ENCODE measurements at places on chromosomes 13 and 19. TPM values are rescaled to one million over a fixed set of nuclear protein-coding genes. Genes with fewer than 3 reads are reported as not detected.

DNA sequence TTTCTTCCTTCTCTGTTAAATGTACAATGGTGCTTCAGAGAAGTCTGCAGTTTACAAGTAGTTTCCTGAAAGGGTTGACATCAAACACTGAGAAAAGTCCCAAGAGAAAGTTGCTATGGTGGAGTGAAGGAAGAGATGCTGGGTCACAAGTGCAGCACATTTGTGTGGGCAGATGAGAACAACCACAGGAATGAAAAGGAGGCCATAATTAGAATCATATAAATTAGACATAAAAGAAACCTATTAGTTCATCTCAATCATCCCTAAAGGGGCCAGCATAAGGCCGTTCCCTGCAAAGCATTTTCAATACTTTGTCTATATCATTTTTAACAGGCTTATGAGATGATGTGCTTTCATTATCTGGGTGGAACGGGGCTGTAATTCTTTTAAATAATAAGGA lies 359.2 kb downstream of the IRS2 start:
- H3K27ac ChIP-seq = no peak overlapping the region
- H3K4me3 ChIP-seq = no peak overlapping the region
- no peaks in the 10 kb centered on the region for H3K27me3 ChIP-seq
- H3K4me1 ChIP-seq = no peaks in the 10 kb centered on the region
- no peaks in the 10 kb centered on the region for H3K36me3 ChIP-seq

GRCh38 chr13:108932196-108932595 lies 302.8 kb downstream of the MYO16 start:
- no peaks in the 10 kb centered on the region for H3K27me3 ChIP-seq
- H3K4me1 ChIP-seq = no peaks in the 10 kb centered on the region
- DNase-seq = no peak
- no peak overlapping the region for H3K27ac ChIP-seq
- H3K4me3 ChIP-seq = no peak overlapping the region

GRCh38 chr13:22369840-22370239 lies 699.0 kb downstream of the FGF9 start:
- no peaks in the 10 kb centered on the region for H3K36me3 ChIP-seq
- DNase-seq = no peak
- H3K27me3 ChIP-seq = no peaks in the 10 kb centered on the region

GRCh38 chr19:13255041-13255718 lies 105.0 kb downstream of the IER2 start:
- H3K27me3 ChIP-seq = no peaks in the 10 kb centered on the region
- H3K4me1 ChIP-seq = no peaks in the 10 kb centered on the region
- no peak overlapping the region for H3K4me3 ChIP-seq
- H3K27ac ChIP-seq = no peak overlapping the region
- no peaks in the 10 kb centered on the region for H3K36me3 ChIP-seq
- DNase-seq = no peak

- H3K4me1 ChIP-seq = no peaks in the 10 kb centered on the region
- no peak for DNase-seq
- H3K27me3 ChIP-seq = no peaks in the 10 kb centered on the region
- H3K27ac ChIP-seq = no peak overlapping the region
- no peak overlapping the region for H3K4me3 ChIP-seq
Observed at GRCh38 chr13:29884671-29885430, 34.4 kb upstream of the UBL3 start.

GRCh38 chr19:55495646-55496349 lies 7.6 kb downstream of the SSC5D start:
- no peaks in the 10 kb centered on the region for H3K36me3 ChIP-seq
- no peak overlapping the region for H3K4me3 ChIP-seq
- H3K27me3 ChIP-seq = no peaks in the 10 kb centered on the region
- no peak overlapping the region for H3K27ac ChIP-seq

GRCh38 chr19:14305706-14306105 lies 75.5 kb upstream of the ADGRE5 start:
- DNase-seq = no peak
- no peaks in the 10 kb centered on the region for H3K36me3 ChIP-seq
- no peak overlapping the region for H3K4me3 ChIP-seq
- H3K27me3 ChIP-seq = no peaks in the 10 kb centered on the region

GRCh38 chr13:20412691-20413355 lies 112.8 kb downstream of the CRYL1 start:
- H3K4me3 ChIP-seq = no peak overlapping the region
- DNase-seq = no peak
- H3K27ac ChIP-seq = no peak overlapping the region
- no peaks in the 10 kb centered on the region for H3K4me1 ChIP-seq
- H3K36me3 ChIP-seq = no peaks in the 10 kb centered on the region
- H3K27me3 ChIP-seq = no peaks in the 10 kb centered on the region

DNA sequence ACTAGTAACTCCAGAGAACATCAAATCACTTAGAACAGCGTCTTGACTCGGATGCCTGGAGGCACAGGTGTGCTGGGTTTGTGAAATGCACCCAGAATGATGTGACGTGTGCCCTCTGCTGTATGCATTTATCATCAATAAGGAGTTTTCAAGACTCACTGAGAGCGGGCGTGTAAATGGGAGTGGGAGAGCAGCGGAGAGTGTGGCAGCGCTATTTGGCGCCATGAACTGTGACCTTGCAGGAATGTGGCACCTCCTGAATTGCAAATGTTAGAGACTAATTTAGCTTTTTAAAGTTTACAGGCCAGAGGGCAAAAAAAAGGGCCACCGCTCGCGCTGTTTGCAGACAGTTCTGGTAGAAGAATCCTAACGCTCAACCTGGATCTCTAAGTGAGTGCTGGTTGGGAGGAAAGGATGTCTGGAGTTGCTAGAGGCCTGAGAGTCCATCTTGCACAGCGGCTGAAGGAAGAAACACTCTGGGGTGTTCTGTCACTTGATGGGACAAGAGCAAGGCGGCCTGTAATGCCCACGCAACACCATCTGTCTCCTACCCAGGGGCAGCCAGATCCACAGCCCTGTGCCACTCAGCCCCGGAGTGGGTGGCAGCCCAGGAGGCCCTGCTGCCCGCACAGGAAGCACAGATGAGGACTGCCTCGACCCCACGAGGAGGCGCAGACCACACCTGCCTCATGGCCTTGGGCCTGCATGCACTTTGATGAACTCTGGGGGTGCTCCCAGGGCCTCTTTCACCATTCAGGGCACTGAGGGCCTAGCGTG lies 19.7 kb downstream of the RANBP3 start:
- no peaks in the 10 kb centered on the region for H3K36me3 ChIP-seq
- H3K4me1 ChIP-seq = peaks cover 72% of the 10 kb centered on the region
- no peak overlapping the region for H3K27ac ChIP-seq
- no peak for DNase-seq
- no peak overlapping the region for H3K4me3 ChIP-seq
- H3K27me3 ChIP-seq = no peaks in the 10 kb centered on the region

DNA sequence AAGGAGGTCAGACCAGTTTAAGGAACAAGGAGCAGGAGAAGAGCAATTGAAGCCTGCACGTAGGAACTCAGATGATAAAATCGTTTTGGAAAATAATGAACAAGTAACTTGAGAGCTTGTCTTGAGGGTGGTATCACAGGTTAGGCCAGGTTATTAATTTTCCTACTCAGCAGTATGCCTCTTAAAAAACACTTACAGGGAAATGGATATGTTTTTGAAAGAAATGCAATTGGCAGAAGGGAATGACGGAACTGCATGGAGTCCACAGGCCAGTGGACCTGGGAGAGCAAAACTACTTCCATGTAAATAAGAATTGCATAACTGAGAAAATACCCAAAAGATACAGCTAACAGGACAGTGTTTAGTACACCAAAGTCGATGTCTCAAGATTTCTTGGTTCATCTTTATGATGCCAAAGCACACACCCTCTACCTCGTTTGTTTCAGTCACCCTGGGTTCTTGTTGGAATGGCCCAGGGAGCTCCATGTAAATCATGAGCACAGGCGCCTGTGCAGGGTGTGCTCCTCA lies 35.2 kb downstream of the MBNL2 start:
- no peak for DNase-seq
- peaks cover 95% of the 10 kb centered on the region for H3K4me1 ChIP-seq
- H3K36me3 ChIP-seq = no peaks in the 10 kb centered on the region
- H3K27ac ChIP-seq = peak overlapping the region; percentile 87
- H3K27me3 ChIP-seq = no peaks in the 10 kb centered on the region
- no peak overlapping the region for H3K4me3 ChIP-seq

- DNase-seq = no peak
- H3K27me3 ChIP-seq = no peaks in the 10 kb centered on the region
- no peaks in the 10 kb centered on the region for H3K36me3 ChIP-seq
- no peaks in the 10 kb centered on the region for H3K4me1 ChIP-seq
- no peak overlapping the region for H3K4me3 ChIP-seq
Observed at GRCh38 chr13:33375421-33375820, 89.9 kb upstream of the STARD13 start.

GRCh38 chr13:37187105-37187504 lies 81.6 kb upstream of the CSNK1A1L start:
- no peak overlapping the region for H3K4me3 ChIP-seq
- H3K27ac ChIP-seq = no peak overlapping the region
- no peak for DNase-seq
- no peaks in the 10 kb centered on the region for H3K4me1 ChIP-seq
- no peaks in the 10 kb centered on the region for H3K36me3 ChIP-seq

DNA sequence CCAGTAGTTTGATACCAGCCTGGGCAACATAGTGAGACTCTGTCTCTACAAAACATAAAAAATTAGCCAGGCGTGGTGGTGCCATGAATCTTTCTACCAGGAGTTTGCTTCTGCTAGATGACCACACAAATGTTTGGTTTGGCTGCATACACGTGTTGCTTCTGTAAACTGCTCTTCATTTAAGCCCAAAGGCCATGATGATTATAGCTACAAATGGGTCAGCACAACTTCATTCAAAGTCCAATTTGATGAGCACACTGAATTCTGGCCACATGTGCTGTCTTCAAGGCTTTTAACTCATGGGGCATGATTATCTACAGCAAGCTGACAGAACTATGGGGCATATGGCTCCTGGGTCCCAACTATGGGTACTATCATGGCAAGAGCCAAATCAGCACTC lies 46.3 kb upstream of the DCT start:
- H3K4me1 ChIP-seq = no peaks in the 10 kb centered on the region
- no peak for DNase-seq
- no peak overlapping the region for H3K27ac ChIP-seq

GRCh38 chr19:17642656-17643055 lies 45.5 kb downstream of the UNC13A start:
- H3K4me3 ChIP-seq = no peak overlapping the region
- no peak for DNase-seq
- H3K27ac ChIP-seq = no peak overlapping the region
- H3K27me3 ChIP-seq = peaks cover 5% of the 10 kb centered on the region
- H3K36me3 ChIP-seq = no peaks in the 10 kb centered on the region
- H3K4me1 ChIP-seq = no peaks in the 10 kb centered on the region

DNA sequence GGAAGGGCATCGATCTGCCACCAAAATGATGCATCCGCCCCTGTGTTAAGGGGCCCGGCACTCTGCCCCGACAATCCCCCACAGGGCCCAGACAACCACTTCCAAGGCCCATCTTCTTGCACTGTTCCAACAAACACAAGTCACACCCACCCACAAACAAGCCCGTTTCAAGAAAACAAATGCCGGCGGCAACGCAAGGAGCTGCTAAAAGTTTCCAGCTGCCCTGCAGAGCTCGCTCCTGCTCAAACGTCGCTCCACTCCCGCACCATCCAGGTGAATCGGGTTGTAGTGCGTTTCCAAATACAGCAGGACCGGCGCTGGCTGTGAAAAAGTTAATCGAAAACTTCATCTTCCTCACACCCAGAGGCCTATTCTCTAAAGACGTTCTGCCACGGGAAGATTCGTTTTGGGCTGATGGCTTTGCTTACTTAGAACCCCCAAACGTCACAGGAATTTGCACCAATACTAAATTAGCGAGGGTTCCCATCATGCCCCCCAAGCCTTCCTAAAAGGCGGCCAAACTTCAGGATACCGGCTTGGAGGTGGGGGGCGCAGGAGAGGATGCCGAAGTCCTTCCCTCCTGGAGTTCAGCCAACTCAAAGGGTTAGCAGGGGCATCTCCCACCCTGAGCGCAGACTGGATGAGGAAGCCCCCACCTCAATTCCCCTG lies 107.4 kb upstream of the DOCK9 start:
- H3K27ac ChIP-seq = peak overlapping the region; percentile 73
- H3K36me3 ChIP-seq = no peaks in the 10 kb centered on the region
- no peak for DNase-seq

- no peak overlapping the region for H3K4me3 ChIP-seq
- no peak for DNase-seq
- H3K27me3 ChIP-seq = no peaks in the 10 kb centered on the region
- H3K36me3 ChIP-seq = no peaks in the 10 kb centered on the region
- H3K27ac ChIP-seq = peak overlapping the region; percentile 53
Observed at GRCh38 chr13:44305917-44306370, 67.7 kb upstream of the SERP2 start.

DNA sequence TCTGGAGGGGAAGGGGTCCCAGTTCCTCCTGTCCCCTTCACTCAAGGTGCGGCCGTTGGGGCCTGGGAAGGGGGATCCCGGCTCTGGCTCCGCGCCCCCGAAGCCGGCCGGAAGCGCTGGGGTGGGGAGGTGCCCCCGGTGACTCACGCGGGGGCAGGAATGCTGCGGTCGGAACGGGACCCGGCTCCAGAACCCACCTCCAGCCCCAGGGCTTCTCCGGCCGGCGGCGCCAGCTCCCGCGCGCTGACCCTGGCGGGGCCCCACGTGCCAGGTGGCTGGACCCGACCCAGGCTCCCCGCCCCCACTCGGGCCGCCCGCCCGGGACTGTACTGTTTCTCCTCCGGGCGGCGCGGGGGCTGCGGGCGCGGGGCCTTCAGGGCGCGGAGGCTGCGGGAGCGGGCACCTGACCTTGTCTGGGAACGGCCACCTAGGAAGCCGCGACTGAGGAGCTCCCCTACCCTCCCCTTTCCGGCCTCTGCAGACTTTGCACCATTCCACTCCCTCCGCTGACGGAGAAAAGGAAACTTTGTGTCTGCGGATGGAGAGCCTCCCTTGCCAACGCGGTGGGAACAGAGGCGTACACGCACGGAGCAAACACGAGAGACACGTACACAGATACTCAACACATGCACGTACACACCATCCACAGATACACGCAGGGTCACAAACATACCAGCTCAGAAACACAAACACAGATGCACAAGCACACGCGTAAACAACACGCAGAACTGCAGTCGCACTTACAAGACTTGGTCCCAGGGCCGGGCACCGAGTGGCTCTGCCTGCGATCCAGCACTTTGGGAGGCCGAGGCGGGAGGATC lies 7.2 kb downstream of the AXL start:
- H3K27me3 ChIP-seq = peaks cover 11% of the 10 kb centered on the region
- no peaks in the 10 kb centered on the region for H3K36me3 ChIP-seq
- H3K4me1 ChIP-seq = peaks cover 6% of the 10 kb centered on the region
- DNase-seq = no peak

Gene KDM4B
- 61.4 TPM for total RNA-seq

Gene ONECUT3
- not detected for total RNA-seq

Gene TFPT
- 7.5 TPM for total RNA-seq

Gene TSSK6
- total RNA-seq = 1.7 TPM

Gene NR1H2
- 155 TPM for total RNA-seq

Gene TTC9B
- not detected for total RNA-seq

Gene SIGLEC9
- not detected for total RNA-seq

Gene TNNI3
- 5.8 TPM for total RNA-seq

Gene SLITRK1
- not detected for total RNA-seq

Gene VSTM1
- not detected for total RNA-seq

Gene SPC24
- not detected for total RNA-seq

Data from gastrocnemius medialis (tissue), 4 donors.